Hair follicle dermal papilla cell (primary cell): ENCODE measurements at places on chromosomes 2 and 18. TPM values are rescaled to one million over a fixed set of nuclear protein-coding genes. Genes with fewer than 3 reads are reported as not detected.

KLF7 gene
- 41.7 and 45.8 TPM in 2 replicates for total RNA-seq

CFC1 gene
- total RNA-seq = not detected in 2 replicates

ANKRD36C gene
- total RNA-seq = 56.3 and 67.2 TPM in 2 replicates

PID1 gene
- total RNA-seq = 8.5 and 8.6 TPM in 2 replicates

TUBB6 gene
- 637 and 687 TPM in 2 replicates for total RNA-seq

ACTR2 gene
- 87.0 and 95.0 TPM in 2 replicates for total RNA-seq

CYP26B1 gene
- total RNA-seq = 10.2 and 21.3 TPM in 2 replicates

DPP10 gene
- total RNA-seq = not detected in 2 replicates

PLGLB2 gene
- total RNA-seq = 1.3 and 2.8 TPM in 2 replicates

WDCP gene
- 7.5 and 8.4 TPM in 2 replicates for total RNA-seq

SH2D6 gene
- 1.6 TPM in 1 of 2 replicates, not detected in the other for total RNA-seq

LHCGR gene
- not detected in 2 replicates for total RNA-seq

MATN3 gene
- 2.2 and 2.3 TPM in 2 replicates for total RNA-seq

GCG gene
- not detected in 2 replicates for total RNA-seq

RTP5 gene
- total RNA-seq = not detected in 2 replicates

DPP4 gene
- total RNA-seq = 41.2 and 56.7 TPM in 2 replicates

MTIF2 gene
- total RNA-seq = 26.4 and 27.3 TPM in 2 replicates

GREB1 gene
- 0.12 and 0.65 TPM in 2 replicates for total RNA-seq

TLX2 gene
- not detected in 2 replicates for total RNA-seq

AGXT gene
- not detected in 2 replicates for total RNA-seq

CNTNAP5 gene
- total RNA-seq = 0.12 and 0.16 TPM in 2 replicates

TSHZ1 gene
- total RNA-seq = 7.2 and 9.6 TPM in 2 replicates

CCDC121 gene
- 0.81 and 0.85 TPM in 2 replicates for total RNA-seq

ZBTB7C gene
- total RNA-seq = not detected in 2 replicates

CREG2 gene
- total RNA-seq = under 0.01 and 0.32 TPM in 2 replicates
